Lung (tissue), 17 donors: ENCODE measurements at places on chromosomes 1 and 21. TPM values are rescaled to one million over a fixed set of nuclear protein-coding genes. Genes with fewer than 3 reads are reported as not detected.
A peak's percentile ranks its signal among the peaks of the same experiment; 100 is the strongest.

- DNase-seq: no peak
These were observed 202.3 kb upstream of the B3GALT2 start for GRCh38 chr1:193388683-193389082.

DNA sequence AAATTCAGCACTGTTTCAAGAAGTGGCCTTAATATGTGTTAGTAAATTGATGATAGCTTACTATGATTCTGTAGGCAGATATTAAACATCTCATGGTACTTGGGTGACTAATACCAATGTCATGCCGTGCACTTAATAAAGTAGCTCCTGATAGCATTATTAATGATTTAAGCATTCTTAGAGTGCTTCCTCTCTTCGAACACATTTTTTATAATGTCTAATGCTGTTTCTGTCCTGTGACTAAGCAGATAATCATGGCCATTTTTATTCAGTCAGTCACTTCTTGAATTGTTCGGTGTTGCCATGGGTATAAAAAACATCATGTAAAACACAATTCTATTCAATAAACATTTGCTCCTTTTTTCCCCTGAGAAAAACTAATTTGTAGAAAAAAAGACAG is 804.6 kb upstream of the ADGRL4 start:
- no peak for DNase-seq

GRCh38 chr1:183188240-183188639 is 2.2 kb downstream of the LAMC2 start:
- DNase-seq: peak; percentile 30

The HES4 gene
- total RNA-seq: 13.5 TPM

The OR2AK2 gene
- not detected for total RNA-seq

The DNASE2B gene
- 1.3 TPM for total RNA-seq

DNA sequence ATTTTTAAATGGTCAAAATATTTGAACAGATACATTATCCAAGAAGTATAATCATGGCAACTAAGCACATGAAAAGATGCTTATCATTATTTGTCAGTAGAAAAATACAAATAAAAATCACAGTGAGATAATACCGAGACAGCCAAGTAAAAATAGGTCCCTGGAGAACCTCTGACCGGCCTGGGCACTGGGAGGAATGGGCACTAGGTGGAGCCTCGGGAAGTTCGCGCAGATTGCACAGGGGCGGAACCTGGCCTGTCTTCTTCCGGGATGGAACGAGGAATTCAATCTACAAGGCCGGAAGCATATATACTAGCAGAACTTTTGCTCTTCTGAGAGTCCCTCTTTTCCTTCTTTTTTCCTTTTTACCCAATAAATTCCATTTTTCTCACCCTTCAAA is 148.5 kb upstream of the CHRM3 start:
- no peak for DNase-seq

DNA sequence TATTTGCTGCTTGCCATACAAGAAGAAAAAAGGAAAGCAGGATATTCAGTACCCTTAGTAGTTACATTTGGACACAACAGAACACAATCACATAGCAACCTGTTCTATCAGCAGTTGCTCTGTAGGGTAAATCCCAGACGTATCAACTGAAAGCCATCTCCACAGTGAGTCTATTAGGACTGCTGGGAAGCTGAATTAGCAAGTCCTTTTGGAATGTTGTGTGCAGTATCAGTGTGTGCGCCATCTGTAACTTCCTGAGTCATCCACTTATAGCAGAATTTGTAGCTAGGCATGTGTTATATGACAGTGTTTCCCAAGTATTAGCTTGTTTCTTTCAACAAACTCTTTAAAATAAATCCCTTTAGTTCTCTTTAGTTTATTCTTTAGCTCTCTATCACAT is 21.3 kb downstream of the CCDC30 start:
- no peak for DNase-seq
